ENCODE measurements at places on chromosomes 12 and 14.
A peak's percentile ranks its signal among the peaks of the same experiment; 100 is the strongest.

DNA sequence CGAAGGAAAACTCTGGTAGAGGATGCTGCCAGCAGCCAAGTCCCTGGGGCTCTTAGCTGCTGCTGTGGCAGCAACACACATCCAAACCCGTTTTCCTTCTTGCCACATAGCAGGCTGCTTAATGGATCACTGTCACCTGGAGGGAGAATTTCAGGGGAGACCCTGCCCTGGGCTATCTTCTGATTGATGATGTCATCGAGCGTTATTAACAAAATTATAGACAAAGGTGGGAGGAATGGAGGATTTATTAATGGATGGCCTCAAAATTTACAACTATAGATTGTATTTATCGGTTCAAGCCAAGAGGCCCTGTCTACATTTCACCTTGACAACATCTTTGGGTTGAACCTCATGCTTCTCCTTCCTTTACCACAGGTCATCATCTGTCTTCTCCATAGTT, 120.8 kb upstream of the PZP start:
- no peak for DNase-seq

- no peak for DNase-seq
Observed at GRCh38 chr12:88793096-88793495, 212.8 kb upstream of the KITLG start.

DNA sequence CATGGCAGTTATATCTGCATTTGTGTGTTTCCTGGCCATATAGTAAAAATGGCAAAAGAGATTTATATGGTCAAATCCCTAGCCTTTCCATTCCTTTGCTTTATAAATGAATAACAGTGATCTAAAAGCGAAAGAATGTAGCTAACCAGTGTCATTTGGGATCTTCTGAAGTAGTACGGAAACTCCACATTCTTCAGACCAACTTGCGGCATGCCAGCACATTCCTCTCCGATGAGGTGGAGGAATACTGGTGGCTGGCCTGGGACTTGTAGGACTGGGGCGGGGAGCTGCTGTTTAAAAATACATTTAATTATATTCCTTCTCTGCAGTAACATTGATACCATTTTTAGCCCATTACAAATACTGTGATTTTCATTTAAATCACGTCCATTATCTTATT, 85.3 kb downstream of the SAMD4A start:
- DNase-seq, result peak; percentile 74

DNA sequence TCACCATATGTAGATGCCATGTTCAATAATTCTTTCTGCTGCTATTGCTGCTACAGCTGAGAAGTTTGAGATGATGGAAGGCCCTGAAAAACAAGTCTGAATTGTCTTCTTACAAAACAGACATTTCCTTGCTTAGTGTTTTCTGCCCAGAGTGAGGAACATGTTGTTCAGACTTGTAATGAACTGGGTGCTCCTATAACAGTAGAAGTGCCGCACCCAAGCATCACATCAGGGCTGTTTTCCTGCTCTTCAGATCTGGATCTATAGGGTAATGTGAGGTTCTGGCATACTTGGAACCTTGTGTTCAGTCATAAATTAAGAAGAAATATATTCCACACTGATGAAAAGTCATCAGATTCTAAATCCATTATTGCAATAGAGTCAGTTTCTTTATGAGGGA, 171.9 kb upstream of the DIO2 start:
- no peak for DNase-seq
